ENCODE measurements at places on chromosomes 16 and 17. TPM values are rescaled to one million over a fixed set of nuclear protein-coding genes. Genes with fewer than 3 reads are reported as not detected.

DNA sequence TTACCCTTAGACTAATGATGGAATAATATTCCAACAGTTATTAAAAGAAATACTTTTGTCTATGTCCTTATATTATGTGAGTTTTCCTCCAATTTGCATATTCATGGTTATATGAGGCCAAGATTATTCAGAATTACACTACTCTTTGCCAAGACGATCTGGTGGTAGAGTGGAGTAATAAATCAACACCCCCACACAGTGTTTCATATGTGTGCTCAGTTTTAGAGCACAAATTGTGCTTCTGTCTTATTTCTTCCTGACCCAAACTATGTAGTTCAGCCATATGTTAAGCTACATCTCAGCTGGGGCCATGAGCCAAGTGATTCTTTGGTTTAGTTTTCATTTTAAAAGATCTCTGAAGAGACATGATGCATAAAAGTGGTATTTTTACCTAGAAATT, 26.9 kb upstream of the PPM1E start:
- DNase-seq: no peak

GRCh38 chr17:17425591-17425990, 51.2 kb upstream of the MED9 start:
- no peak for DNase-seq

DNA sequence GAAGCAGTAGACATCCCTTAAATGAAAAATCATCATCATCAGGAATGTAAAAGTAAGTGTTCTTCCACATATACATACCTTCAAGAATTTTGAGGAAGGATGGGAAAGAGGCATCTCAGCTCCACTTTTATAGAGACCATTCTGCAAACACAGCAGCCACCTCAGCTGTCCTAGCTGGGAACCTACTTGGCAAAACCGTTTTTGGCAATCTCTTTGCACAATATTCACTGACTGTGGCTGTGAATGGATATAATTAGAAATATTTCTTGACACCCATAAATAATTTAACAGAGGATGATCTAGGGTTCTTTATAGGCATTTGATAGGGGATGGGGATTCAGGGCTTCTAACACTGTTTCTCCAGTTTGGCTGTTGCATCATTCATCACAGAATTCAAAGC, at the start of gene MYH4:
MYH4 (minus strand) TSS at position 101 of the 400 bp plus-strand sequence. CDS start 2,814 bp downstream, outside the sequence.
- no peak for DNase-seq

DNA sequence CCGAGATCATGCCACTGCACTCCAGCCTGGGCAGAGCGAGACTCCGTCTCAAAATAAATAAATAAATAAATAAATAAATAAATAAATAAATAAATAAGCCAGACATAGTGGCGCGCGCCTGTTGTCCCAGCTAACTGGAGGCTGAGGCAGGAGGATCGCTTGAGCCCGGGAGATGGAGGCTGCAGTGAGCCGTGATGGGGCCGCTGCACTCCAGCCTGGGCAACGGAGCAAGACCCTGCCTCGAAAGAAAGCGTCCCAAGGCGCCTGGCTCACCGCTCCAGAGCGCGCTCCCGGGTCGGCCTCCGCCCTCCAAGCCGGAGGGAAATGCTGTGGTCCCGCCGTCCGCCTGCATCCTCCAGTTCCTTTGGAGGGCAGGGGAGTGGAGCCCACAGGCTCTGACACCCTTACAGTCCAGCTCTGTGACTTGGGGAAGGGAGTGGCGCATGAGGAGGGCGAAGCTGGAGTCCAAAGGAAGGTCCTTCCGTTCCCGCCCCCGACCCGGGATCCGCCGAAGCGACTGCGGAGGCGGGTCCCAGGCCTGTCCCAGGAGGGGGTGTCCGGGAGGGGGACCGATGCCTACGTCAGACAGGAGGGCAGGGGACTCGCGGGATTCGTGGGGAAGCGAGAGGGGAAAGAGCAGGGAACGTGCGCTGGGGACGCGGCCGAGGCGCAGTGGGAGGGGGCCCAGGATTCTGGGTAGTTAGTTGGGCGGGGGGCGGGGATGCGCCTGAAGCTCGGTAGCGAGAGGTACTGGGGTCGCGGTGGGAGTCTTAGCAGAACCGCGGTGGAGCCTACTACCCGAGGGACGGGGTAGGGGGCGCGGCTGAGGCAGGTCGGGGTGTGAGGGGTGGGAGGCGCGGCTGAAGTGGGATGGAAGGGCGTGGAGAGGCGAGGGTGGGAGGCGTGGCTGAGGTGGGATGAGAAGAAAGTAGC, 8.4 kb upstream of the TRPV2 start:
- peak; percentile 69 for DNase-seq

- no peak for DNase-seq
Measured at GRCh38 chr17:5446786-5447185, 7.8 kb upstream of the C1QBP start.

DNA sequence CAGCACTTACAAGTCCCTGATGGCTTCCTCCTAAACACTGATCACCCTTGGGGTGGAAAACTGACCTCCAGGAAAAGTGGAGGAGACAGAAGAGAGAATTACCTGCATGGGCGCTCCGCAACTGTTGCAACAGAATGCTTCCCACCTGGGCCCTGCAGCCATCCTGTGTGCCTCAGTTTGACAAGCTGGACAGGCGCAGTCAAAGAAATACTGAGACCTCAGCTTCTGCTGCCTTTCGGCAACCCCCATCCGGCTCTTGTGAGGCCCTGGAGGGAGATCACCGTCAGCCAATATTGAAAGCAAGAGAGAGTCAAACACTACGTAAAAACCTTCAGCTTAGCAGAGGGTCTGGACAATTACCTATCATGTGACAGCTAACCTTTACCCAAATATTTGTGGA, 24.8 kb downstream of the SERPINF1 start:
- DNase-seq: peak; percentile 33

DNA sequence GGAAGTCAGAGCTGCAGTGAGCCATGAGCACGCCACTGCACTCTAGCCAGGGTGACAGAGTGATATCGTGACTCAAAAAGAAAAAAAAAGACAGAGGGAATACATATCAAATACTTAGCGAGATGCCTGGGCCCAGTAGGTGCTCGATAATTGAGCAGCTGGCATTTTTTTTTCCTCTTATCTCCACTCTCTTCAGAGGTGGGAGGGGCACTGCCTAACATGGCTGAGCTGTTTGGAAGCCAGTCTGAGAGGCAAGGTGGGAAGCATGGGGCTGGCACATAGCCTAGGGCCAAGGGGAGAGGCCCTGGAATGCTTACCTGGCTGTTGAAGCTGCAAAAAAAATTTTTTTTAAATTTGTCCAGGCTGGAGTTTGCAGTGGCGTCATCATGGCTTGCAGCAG, 38.4 kb downstream of the HIC1 start:
- DNase-seq: no peak

The TNFRSF12A gene
- 17.7 TPM for total RNA-seq

The TMEM238L gene
- not detected for total RNA-seq

The CCL14 gene
- 8.1 TPM for total RNA-seq
